ENCODE measurements at places on chromosomes 11 and 22.

- DNase-seq, result no peak
Measured at GRCh38 chr11:19751055-19751454, 38.4 kb downstream of the NAV2 start.

DNA sequence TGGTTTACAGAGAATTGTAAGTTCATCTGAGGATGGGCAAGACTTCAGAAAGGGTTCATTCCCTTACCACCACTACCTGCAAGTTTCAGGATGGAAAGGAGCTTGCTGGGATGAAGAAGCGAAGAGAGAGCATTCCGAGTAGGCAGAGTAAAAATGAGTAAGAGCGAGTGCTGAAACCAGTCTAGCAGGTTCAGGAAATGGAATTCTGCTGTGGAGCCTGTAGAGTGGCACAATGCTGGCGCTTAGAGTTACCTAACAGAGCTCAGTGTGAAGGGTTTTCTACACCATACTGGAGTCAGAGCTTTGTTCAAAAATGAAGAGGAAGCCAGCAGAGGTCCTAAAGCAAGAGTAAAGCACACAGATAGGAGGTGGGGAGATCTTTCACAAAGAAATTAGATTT is 179.2 kb upstream of the ZC3H12C start:
- DNase-seq, result no peak

- DNase-seq, result no peak
Measured at GRCh38 chr11:19729141-19729540, 16.5 kb downstream of the NAV2 start.

- DNase-seq, result no peak
Measured at GRCh38 chr11:2089536-2090165, 49.5 kb downstream of the IGF2 start.

DNA sequence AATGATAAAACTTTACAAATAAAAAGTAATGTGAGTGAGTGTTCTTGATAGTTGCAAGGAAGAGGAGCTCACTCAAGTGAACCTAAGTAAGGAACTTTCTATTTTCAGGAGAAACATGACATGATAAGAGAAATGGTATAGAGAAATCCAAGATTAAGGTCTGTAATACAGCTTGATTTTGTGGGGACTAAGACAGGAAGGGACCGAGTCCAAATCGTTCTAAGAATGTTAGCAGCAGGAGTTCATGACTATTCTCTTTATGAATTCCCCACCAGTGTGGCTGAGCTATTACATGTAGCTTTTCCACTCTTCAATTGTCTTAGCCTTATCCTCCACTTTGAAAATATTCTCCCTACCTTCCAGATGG is 698.6 kb upstream of the ARHGAP42 start:
- no peak for DNase-seq
